Kidney tubule cell (primary cell): ENCODE measurements at places on chromosomes 2 and 18.

GRCh38 chr2:229779650-229780049 is 65.3 kb upstream of the DNER start:
- DNase-seq, result peak; percentile 67

DNA sequence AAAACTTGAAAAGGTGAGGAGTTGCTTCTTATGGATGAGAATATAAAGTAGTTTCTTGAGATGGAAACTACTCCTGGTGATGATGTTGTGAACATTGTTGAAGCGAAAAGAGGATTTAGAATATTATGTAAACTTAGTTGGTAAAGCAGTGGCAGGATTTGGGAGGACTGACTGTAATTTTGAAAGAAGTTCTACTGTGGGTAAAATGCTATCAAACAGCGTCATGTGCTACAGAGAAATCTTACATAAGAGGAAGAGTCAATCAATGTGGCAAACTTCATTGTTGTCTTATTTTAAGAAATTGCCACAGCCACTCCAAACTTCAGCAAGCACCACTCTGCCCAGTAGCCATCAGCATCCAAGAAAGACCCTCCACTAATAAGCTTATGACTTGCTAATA is 112.9 kb upstream of the ZEB2 start:
- DNase-seq, result no peak

DNA sequence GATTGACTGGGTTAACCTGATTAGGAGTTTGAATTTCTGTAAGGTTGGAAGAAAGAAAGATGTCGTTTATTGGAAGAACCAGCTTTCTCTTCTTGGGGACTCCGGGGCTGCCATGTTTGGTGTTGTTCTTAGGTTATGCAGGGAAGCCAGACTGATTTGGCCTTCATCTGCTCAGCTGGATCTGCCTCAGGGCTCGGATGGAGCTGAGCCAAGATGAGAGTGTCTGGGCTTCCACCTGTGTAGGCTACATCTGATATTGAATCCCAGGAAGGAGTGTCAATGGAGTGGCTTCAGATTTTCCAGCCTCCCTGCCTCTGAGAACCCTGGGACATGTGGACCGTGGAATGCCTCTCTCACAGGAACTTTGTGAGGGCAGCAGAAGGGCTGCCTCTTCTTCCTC is 126.1 kb downstream of the WDSUB1 start:
- DNase-seq, result no peak

GRCh38 chr18:46469186-46469915 is 187.7 kb downstream of the LOXHD1 start:
- DNase-seq, result no peak

DNA sequence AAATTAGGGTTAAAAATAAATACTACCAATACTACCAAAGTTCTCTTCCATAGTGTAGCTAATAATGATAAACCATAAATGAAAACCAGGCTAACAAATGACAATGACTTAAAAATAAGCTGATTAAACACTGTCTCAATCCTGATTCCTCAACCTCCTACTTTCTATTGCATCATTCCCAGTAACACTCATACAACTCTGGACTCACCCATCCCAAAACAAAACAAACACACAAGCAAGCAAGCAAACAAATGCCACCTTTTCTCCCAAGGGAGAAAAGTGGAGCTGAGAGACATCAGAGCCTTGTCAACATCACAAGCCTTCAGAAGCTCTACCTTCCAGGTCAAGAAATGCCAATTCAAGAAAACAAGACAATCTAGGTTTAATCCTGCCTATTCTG is 620.7 kb downstream of the NYAP2 start:
- no peak for DNase-seq

GRCh38 chr2:162424816-162425215 is 80.9 kb downstream of the GCA start:
- DNase-seq, result no peak

DNA sequence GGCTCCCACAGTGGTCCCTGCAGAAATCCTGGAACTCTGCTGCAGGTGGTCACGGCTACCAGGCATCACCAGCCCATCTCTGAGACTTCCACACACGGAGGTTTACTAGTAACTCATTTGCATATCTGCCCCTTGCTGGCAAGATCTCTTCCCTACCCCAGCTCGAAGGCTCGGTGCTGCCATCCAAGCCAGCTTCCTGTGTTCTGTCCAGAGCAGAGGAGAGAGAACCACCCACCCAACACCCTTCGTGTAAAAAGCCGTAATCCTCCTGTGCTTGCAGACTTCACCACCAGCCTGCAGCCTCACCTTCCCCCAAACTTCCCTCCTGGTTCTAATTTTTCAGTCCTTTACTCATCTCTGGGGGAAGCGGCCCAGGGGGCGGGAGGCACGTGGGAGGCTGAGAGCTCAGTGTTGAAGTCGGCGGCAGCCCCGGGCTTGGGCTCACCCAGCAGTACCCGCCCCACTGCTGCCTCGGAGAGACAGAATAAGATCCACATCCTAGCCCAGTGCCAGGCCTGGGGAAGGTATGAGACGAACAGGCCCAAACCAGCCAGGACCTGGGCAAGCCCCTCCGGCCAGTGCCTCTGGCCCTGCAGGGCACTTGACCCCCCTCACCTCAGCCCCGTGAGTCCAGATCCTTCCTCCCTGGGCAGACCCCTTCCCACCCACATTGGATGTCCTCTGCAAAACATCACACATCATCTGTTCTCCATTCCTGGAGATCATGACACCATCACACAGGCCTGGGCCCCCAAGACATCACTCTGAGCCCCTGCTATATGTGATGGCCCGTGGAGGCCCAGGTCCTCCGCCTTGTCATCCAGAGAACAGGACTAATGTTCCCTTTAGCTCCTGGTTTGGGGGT is 145.8 kb upstream of the ID2 start:
- no peak for DNase-seq

GRCh38 chr2:20514596-20515269 is 67.9 kb downstream of the RHOB start:
- DNase-seq, result peak; percentile 97

GRCh38 chr2:55103046-55103445 is 52.8 kb upstream of the RTN4 start:
- no peak for DNase-seq

DNA sequence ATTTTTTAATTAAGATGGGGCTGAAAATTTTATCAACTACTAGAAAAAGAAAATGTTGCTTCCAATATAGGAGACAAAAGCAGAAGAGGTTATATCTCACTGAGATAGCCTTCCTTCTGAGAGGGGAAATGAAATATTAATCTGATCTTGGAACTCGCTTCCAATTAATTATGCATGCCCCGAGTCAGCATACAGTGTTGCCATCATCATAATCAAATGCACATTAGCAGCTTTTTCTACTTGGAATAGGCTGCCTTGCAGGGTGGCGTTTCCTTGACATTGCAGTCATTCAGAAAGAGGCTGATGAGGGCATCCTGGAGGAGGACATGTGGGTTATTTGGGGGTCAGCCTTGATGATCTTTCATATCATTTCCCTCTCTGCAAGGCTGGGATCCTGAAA is 18.4 kb upstream of the RPL37A start:
- DNase-seq, result no peak

DNA sequence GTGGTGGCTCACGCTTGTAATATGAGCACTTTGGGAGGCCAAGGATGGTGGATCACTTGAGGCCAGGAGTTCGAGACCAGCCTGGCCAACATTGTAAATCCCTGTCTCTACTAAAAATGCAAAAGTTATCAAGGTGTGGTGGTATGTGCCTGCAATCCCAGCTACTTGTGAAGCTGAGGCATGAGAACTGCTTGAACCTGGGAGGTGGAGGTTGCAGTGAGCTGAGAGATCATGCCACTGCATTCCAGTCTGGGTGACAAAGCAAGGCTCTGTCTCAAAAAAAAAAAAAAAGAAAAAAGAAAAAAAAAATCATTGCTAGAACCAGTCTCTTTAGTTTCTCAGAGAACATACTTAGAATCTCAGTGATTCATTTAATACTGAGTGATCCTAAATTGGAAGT is 217.1 kb downstream of the DYM start:
- DNase-seq, result peak; percentile 59

DNA sequence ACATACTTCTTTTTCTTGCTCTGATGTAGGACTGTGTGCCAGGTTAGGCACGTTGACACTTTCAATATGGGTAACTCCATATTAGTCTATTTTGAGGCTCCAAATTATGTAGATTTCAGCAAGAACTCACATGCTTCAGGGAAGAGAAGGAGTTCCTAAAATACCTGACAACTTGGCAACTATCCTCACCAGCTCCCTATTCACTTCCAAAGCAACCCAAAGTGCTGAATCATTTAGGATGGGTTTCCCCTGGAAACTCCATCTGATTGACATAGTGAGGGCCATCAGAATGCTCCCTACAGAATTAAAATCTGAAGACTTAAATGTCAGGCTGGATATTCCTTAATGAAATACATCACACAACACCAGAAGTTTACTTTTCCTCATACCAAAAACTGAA is 32.5 kb upstream of the NFU1 start:
- no peak for DNase-seq

GRCh38 chr2:15594291-15595256 is 2.9 kb downstream of the DDX1 start:
- no peak for DNase-seq

- DNase-seq, result no peak
Observed at GRCh38 chr2:33081691-33082090, 134.9 kb downstream of the LTBP1 start.

DNA sequence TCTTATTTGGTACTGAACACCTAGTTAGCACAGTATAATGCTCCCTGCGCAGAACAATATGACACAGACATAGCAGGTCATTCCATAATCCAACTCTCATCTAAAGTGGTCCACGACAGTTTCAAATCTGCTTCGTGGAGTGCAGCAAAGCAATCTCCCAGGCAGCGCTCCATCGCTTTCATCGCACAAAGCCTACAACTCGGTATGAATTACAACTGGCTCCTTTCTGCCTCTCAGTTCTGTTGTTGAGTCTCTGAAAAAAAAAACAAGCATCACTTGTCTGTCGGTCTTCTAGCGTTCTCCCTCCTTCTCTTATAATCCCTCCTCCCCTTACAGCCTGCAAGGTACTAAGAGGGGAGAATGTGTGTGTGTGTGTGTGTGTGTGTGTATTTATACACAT is 123.5 kb downstream of the FIGN start:
- no peak for DNase-seq
